IPS DF 6.9 (cell line): ENCODE measurements at places on chromosomes 2 and 18.

- H3K27me3 ChIP-seq, result no peaks in the 10 kb centered on the region
- no peak overlapping the region for H3K27ac ChIP-seq
- no peak overlapping the region for H3K4me3 ChIP-seq
- no peaks in the 10 kb centered on the region for H3K36me3 ChIP-seq
- DNase-seq, result no peak
- H3K4me1 ChIP-seq, result no peaks in the 10 kb centered on the region
Observed at GRCh38 chr2:226607379-226607778, 192.2 kb downstream of the IRS1 start.

DNA sequence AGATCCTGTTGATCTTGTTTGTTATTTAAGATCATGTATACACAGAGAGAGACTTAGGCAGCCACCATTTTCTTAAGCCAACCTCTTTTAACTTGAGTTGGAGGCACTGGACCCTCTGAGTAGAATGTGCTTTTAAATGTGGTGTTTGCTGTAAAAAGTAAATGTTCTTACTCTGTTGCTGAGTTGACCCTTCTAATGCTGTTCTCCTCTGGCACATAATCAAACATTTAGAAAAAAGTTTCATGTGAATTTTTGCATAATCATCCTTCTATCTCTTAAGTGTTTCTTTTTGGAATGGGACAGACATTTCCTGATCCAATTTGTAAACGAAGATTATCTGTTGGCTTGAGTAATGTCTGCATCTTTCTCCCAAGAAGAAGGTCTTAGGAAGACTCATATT, 255.1 kb upstream of the ETAA1 start:
- H3K27ac ChIP-seq, result no peak overlapping the region
- no peaks in the 10 kb centered on the region for H3K27me3 ChIP-seq
- no peaks in the 10 kb centered on the region for H3K4me1 ChIP-seq
- DNase-seq, result no peak
- H3K36me3 ChIP-seq, result no peaks in the 10 kb centered on the region

DNA sequence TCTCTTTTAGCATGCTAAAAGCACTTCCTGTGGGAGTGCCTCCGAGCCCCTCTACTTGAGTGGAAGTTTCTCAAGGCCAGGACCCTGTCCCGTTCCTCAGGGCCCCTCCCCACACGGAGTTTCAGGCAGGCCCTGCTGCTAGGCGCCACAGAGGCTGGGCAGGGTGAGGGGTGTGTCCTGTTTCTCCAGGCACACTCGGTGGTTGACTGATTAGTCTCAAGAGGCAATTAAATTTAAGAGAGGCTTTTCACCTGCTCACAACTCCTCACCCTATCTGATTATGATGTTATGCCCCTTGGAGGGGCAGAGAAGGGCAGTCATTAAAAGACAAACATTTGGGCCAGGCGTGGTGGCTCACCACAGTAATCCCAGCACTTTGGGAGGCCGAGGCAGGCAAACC, 160.8 kb upstream of the HAAO start:
- peaks cover 12% of the 10 kb centered on the region for H3K4me1 ChIP-seq
- no peak for DNase-seq
- no peak overlapping the region for H3K4me3 ChIP-seq

DNA sequence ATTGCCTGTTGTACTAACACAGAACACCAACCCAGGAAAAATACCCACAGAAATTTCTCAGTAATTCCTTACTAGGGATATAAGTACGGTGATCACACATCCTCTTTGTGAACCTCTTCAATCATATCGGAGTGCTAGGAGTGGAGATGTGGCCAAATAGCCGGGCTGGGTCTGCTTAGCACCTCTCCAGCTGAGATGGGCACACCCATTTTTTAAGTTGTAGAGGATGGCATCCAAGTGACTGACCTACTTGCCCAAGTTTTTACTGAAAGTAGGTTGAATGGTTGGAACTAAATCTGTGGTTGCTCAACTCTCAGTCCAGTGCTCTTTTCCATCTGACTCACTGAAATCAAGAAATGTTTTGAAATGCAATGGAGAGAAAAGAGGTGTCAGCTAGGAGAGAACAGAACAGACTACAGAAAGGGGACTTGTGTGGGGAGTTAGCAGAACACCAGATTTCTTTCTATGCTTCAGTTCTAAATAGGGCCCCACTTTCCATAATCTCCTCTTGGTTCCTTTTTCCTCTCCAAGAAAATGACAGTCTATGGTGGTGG, 68.7 kb upstream of the FSHR start:
- DNase-seq, result no peak
- no peaks in the 10 kb centered on the region for H3K27me3 ChIP-seq
- no peak overlapping the region for H3K27ac ChIP-seq
- no peaks in the 10 kb centered on the region for H3K4me1 ChIP-seq

- H3K4me3 ChIP-seq, result no peak overlapping the region
- H3K36me3 ChIP-seq, result no peaks in the 10 kb centered on the region
- no peak overlapping the region for H3K27ac ChIP-seq
- H3K4me1 ChIP-seq, result peaks cover 7% of the 10 kb centered on the region; the same call in 1 of the 2 replicates
- DNase-seq, result no peak
- H3K27me3 ChIP-seq, result no peaks in the 10 kb centered on the region
Observed at GRCh38 chr2:38446418-38446817, 69.3 kb upstream of the ATL2 start.

DNA sequence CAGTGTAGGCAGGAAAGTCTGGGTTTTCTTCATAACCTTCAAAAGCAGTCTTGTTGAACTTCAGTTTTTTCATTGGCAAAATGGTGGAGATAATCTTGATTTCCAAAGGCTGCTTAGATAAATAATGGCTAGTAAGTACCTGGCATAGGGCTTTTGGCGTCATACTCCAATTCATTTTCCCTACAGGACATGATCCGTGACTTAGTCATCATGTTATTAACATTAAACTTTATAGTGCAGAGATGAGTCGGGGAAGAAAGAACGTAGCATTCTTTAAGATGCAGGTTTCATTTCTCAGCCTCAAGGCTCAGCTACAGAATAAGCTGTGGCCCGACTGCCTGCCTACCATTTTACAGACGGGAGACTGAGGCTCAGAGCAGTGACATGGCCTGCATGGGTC, 64.0 kb downstream of the RALBP1 start:
- H3K27me3 ChIP-seq, result no peaks in the 10 kb centered on the region
- no peak overlapping the region for H3K27ac ChIP-seq
- no peak overlapping the region for H3K4me3 ChIP-seq
- H3K36me3 ChIP-seq, result peaks cover 11% of the 10 kb centered on the region
- no peak for DNase-seq

GRCh38 chr2:9637330-9637729, 6.5 kb upstream of the YWHAQ start:
- DNase-seq, result no peak
- no peaks in the 10 kb centered on the region for H3K36me3 ChIP-seq
- H3K27ac ChIP-seq, result no peak overlapping the region
- H3K4me1 ChIP-seq, result no peaks in the 10 kb centered on the region
- no peak overlapping the region for H3K4me3 ChIP-seq
- H3K27me3 ChIP-seq, result no peaks in the 10 kb centered on the region

DNA sequence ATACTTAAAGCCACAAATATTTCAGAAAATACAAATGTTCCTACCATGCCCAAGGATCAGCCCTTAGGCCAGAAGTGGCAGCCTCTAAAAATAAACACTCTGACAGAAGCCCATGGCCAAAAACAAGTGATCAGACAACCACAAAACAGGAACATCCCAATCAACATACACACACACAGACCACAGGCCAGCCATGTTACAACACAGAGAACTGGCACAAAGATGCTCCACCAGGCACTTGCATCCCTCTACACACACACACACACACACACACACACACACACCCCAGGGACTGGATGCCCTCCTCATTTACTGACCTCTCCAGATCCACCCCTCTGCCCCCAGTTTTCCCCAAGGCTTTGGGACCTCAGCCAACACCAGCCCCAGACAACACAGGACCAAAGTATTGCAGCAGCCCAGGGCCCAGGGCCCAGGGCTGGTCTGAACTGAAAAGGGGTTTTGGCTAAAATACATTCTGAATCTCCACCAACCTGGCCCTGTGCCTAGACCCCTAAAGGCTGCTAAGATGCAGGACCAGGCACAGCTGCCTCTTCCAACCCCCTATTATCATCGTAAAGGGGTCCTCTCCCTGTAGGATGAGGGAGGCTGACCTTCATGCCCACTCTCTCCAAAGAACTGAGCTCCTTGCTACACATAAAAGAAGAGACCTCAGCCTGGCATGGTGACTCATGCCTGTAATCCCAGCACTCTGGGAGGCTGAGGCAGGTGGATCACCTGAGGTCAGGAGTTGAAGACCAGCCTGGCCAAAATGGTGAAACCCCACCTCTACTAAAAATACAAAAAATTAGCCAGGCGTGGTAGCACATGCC, 151.4 kb downstream of the TNS1 start:
- no peak for DNase-seq
- 0 out of 2 replicates have a peak, but pooled peaks cover 4% of the 10 kb centered on the region for H3K36me3 ChIP-seq
- H3K4me3 ChIP-seq, result no peak overlapping the region
- no peak overlapping the region for H3K27ac ChIP-seq
- no peaks in the 10 kb centered on the region for H3K27me3 ChIP-seq
- no peaks in the 10 kb centered on the region; the same call in 1 of the 2 replicates for H3K4me1 ChIP-seq

DNA sequence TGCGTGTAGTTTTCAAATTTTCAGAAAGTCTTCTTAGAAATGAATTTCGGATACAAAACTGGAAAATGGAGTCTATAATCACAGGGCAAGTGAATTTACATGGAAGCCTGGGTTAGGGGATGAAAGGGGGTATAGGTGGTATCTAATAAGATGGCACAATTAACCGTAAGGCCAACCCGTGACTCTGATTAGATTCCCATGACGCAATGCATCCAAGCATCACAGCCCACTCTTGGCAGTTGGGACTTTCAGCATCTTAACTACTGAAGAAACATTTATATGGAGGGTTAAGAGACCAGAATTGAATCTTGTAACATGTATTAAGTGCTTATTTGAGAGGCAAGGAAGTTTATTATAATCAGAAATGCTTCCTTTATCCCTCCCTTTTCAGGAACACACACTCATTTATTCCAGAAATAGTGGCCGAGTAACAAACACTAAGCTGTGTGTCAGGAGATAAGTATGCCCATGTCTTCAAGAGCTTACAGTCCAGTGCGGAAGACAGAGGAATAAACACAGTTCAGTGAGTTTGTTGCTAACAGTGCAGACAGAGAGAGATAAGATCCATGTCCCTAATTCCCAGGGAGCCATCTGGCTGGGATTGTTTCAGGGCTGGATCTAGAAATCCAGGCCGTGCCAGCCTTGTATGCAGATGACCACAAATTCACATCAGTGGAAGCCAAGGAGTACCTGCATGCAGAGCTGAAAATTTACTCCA, 151.2 kb downstream of the ANTXR1 start:
- H3K36me3 ChIP-seq, result no peaks in the 10 kb centered on the region
- no peak overlapping the region for H3K27ac ChIP-seq
- no peaks in the 10 kb centered on the region for H3K27me3 ChIP-seq
- H3K4me1 ChIP-seq, result peaks cover 3% of the 10 kb centered on the region; the same call in 1 of the 2 replicates
- no peak for DNase-seq

- DNase-seq, result no peak
- H3K27ac ChIP-seq, result no peak overlapping the region
- no peaks in the 10 kb centered on the region for H3K27me3 ChIP-seq
- no peaks in the 10 kb centered on the region for H3K4me1 ChIP-seq
Observed at GRCh38 chr2:134683561-134684112, 35.2 kb downstream of the TMEM163 start.

GRCh38 chr18:63267975-63268721, 51.4 kb downstream of the BCL2 start:
- no peak overlapping the region for H3K27ac ChIP-seq
- H3K36me3 ChIP-seq, result no peaks in the 10 kb centered on the region
- no peak overlapping the region for H3K4me3 ChIP-seq
- H3K4me1 ChIP-seq, result no peaks in the 10 kb centered on the region

DNA sequence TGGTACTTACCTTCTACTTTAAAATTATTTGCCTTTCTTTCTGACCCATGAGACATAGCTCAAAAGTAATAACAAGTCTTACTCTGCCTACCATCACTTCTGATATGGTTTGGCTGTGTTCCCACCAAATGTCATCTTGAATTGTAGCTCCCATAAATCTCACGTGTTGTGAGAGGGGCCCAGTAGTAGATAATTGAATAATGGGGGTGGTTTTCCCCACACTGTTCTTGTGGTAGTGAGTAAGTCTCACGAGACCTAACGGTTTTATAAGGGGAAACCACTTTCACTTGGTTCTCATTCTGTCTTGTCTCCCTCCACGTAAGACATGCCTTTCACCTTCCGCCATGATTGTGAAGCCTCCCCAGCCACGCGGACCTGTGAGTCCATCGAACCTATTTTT, 47.5 kb downstream of the GALNT3 start:
- no peaks in the 10 kb centered on the region for H3K4me1 ChIP-seq
- no peaks in the 10 kb centered on the region for H3K27me3 ChIP-seq
- H3K36me3 ChIP-seq, result peaks cover 12% of the 10 kb centered on the region; the same call in 1 of the 2 replicates
- H3K27ac ChIP-seq, result no peak overlapping the region
- no peak for DNase-seq

DNA sequence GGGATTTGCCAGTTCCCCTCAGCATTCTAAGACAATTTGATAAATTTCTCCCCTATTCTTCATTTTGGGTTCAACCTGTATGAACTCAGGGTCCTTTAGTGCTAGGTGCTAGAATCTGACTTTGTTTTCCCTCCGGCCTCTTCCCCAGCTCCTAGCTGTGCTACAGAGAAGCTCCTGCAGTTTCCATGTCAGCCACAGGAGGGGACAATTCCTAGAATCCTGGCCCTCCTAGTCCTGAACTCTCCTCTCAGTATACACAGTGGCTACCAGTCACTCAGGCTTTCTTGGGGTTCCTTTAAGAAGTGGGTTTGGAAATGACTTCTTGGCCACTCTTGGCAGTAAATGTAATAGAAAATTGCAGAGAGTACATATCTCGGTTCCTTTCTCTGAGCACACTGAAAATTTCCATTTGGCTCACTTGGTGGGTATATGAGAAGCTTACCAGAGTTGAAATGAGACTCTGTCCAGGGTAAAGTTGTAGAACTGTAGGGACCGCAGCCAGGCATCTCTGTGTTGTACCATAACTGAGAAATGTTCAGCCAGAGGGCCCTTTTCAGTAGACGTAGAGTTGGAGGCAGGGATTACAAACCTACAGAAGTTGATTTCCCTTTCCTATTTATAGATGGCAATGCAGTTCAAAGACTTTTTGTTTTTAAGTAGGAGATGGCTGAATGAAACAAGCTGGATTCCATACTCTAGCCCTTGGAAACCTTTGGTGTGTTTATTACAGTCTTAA, 5.0 kb upstream of the CHST10 start:
- H3K36me3 ChIP-seq, result no peaks in the 10 kb centered on the region
- H3K4me3 ChIP-seq, result no peak overlapping the region
- H3K4me1 ChIP-seq, result no peaks in the 10 kb centered on the region
- peak; percentile 41 for DNase-seq
- H3K27ac ChIP-seq, result no peak overlapping the region
